Stimulated activated CD8-positive, alpha-beta memory T cell treated with anti-CD3 and anti-CD28 coated beads, Interleukin-15, amount 100 ng/mL, for 4 hours (primary cell): ENCODE measurements at places on chromosomes 4 and X.

- DNase-seq: no peak
Measured at GRCh38 chr4:80240976-80241375, 25.5 kb upstream of the FGF5 start.

DNA sequence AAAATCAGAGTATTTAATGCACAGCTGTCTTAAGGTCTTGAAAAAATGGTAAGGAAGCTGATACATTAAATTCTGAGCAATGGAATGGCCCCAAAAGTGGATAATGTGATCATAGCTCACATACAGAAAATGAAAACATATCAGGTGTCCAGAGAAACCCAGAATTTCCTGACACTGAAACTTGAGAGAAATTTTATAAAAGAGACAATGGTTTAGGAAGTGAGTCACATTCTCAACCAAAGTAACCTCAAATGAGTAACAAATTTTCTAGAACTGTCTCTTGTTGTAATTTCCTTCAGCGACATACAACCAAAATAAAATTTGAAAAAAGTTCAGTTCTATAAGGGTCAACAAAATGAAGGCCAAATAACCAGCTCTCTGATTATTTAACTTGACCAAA is 37.4 kb upstream of the PACRGL start:
- no peak for DNase-seq

GRCh38 chrX:149363965-149364364 is 141.1 kb downstream of the IDS start:
- no peak for DNase-seq

DNA sequence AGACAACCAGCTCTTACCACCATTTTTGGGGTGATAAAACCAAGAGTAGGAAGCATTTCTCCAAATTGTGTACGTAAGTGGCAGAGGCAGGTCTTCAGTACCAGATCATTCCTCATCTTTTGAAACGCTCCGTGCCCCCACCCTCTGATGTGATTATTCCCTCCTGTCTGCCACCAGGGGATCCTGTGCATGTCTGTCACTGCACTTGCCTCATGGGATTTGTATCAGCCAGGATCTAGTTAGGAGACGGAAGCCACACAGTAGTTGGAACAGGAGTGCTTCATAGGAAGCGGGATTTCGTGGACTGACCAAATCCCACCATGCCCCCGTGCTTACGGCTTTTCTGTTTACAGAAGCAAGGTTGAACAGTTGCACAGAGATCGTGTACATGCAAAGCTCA is 75.5 kb downstream of the SHROOM2 start:
- no peak for DNase-seq

GRCh38 chrX:118764122-118764521 is 36.7 kb downstream of the IL13RA1 start:
- no peak for DNase-seq
